ENCODE measurements at places on chromosomes 2 and 18. TPM values are rescaled to one million over a fixed set of nuclear protein-coding genes. Genes with fewer than 3 reads are reported as not detected.

GREB1 gene
- total RNA-seq = 1.5 TPM

SLC5A7 gene
- not detected for total RNA-seq

DUSP19 gene
- total RNA-seq = 2.3 TPM

GRCh38 chr18:57982372-57983021, 61.5 kb upstream of the NEDD4L start:
- no peaks in the 10 kb centered on the region for H3K4me1 ChIP-seq
- H3K27me3 ChIP-seq = peaks cover 3% of the 10 kb centered on the region
- no peak overlapping the region for H3K4me3 ChIP-seq
- DNase-seq = no peak

DNA sequence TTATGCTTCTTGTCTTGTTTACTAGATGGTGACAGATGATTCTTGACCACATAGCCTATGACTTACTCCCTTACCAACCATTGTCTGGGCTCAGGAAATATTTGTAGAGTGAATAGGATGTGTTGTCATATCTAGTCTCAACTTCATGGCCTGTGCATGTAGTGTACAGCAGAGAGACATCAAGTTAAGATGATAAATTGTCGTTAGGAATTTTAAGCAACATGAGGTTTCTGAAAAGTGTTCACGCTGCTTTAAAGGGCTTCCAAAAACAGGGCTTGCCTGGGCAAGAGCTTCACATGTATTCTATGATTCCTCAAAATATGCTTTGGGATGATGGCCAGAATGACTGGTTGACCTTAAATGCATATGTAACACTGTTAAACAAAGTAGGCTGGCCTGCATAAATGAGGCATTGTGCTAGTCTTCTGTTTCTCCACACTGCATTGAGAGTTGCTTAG, 424.0 kb downstream of the RND3 start:
- no peak overlapping the region for H3K27ac ChIP-seq
- no peaks in the 10 kb centered on the region for H3K4me1 ChIP-seq
- no peaks in the 10 kb centered on the region for H3K36me3 ChIP-seq
- H3K4me3 ChIP-seq = no peak overlapping the region

DNA sequence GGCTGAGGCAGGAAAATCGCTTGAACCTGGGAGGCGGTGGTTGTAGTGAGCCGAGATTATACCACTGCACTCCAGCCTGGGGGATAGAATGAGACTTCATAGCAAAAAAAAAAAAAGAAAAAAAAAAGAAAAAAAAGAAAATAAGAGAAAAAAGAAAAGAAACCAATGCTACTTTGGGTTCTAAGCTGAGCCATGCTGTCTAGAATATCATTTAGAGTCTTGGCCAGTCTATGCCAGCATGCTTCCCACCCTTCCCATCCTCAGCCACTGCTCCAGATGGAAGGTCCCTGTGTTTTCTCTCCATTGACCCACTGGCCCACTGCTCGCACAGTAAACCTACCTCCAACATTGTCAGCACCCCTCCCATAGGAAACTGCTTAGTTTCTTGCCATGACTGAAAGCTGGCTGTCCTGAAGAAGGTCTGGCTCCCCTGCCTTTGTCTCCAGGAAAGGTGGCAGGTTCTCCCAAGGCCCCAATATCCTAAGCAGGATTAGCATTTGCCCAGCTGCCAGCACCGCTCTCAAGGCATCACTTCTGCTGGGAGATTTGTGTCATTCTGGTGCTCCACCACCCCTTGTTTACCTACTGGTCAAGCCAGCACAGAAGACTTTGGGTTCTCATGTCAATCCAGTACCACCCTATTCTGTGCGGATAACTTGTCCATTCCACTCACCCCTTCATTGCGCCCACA, 47.3 kb upstream of the PAPOLG start:
- H3K27ac ChIP-seq = no peak overlapping the region
- no peak overlapping the region for H3K4me3 ChIP-seq
- no peaks in the 10 kb centered on the region for H3K4me1 ChIP-seq

- H3K4me3 ChIP-seq = no peak overlapping the region
- no peaks in the 10 kb centered on the region for H3K4me1 ChIP-seq
- no peaks in the 10 kb centered on the region for H3K36me3 ChIP-seq
- H3K27me3 ChIP-seq = no peaks in the 10 kb centered on the region
These were observed 139.6 kb upstream of the ARHGAP28 start for GRCh38 chr18:6589923-6590322.

DNA sequence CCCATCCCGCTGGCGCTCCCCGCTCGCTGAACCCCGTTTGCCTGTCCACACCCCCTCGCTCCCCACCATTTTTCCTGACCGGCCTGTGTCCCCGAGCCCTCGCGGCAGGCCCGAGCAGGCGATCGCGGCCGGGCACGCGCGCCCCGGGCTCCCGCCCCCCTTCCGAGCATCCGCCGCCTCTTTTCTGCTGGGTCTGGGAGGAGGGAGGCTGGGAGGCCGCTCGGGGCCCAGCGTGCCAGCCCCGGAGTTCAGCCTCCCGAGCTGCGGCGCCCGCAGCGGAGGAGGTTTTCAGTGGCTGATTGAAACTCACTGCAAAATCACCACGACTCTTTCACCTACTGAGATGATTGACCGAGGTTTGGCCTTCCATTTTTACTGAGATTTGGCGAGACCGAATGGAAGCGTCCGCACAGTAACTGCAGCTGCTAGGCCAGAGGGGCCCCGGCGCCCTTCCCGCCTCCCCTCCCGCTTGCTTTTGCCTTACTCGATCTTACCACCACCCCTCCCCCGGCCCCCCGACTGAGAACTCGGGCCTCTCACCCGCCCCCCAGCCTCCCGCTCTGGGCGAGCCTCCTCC, 4.8 kb downstream of the SOX11 start:
- no peak for DNase-seq
- H3K27me3 ChIP-seq = peaks cover 55% of the 10 kb centered on the region
- no peak overlapping the region for H3K27ac ChIP-seq
- H3K36me3 ChIP-seq = peaks cover 1% of the 10 kb centered on the region
- peaks cover 8% of the 10 kb centered on the region for H3K4me1 ChIP-seq

DNA sequence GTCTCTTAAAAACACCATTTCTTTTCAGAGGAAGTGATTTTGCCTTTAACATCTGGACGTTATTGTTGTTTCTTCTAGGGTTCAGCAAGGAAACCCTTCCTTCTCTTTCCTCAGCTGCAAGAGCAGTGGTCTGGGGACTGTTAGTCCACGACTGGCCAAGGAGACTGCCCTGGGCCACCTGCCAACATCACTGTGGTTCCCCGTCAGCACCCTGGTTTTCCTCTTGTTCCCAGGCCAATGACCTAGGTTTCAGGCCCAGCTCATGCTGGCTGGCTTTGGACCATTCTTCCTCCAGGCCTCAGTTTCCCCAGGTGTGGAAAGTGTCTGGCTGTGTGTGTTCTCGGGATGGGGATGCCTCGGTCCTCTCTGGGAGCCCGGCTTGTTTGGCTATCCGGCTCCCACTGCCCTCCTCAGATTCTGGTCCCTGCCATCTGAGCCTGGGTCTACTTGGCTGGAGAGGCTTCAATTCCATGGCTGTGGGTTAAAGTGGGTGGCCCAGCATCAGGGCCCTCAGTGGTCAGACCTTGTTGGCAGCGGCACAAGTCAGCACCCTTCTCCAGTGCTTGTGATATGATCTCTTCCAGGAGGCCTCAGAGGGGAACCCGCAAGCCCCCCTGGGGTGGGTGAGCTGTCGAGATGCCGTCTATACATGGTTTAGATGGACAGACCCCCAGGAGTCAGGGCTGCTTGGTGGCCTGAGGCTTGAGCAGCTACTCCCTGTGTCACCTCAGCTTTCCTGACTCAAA, 234.3 kb upstream of the HS6ST1 start:
- no peaks in the 10 kb centered on the region for H3K27me3 ChIP-seq
- H3K27ac ChIP-seq = no peak overlapping the region
- H3K4me3 ChIP-seq = no peak overlapping the region
- no peak for DNase-seq
- no peaks in the 10 kb centered on the region for H3K4me1 ChIP-seq
- no peaks in the 10 kb centered on the region for H3K36me3 ChIP-seq

DNA sequence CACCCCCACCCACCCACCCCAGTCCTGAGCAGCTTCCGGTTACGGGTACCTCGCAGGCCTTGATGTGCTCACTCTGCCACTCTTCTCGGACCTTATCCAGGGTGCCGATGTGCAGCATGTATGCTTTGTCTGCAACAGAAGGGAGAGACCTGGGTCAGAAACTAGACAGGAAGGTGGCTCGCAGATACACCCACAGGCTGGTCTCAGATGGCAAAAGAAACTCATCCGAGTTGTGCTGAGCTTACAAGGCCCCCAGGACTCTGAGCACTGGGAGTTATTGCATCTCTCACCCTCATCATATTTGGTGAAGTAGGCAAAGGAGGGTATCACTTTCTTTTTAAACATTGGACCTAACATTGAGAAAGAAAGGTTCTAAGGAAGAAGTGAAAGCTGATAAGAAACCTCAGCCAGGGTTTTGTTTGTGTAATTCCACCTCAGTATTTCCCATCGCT, 30.6 kb upstream of the EPG5 start:
- H3K27me3 ChIP-seq = no peaks in the 10 kb centered on the region
- peak overlapping the region; percentile 91 for H3K27ac ChIP-seq
- H3K36me3 ChIP-seq = peaks cover 36% of the 10 kb centered on the region
- DNase-seq = peak; percentile 55

GRCh38 chr2:27730261-27730662, 41.3 kb upstream of the MRPL33 start:
- H3K27me3 ChIP-seq = no peaks in the 10 kb centered on the region
- H3K27ac ChIP-seq = no peak overlapping the region
- no peak for DNase-seq
- H3K4me3 ChIP-seq = no peak overlapping the region
- H3K4me1 ChIP-seq = peaks cover 12% of the 10 kb centered on the region
- peaks cover 4% of the 10 kb centered on the region for H3K36me3 ChIP-seq

DNA sequence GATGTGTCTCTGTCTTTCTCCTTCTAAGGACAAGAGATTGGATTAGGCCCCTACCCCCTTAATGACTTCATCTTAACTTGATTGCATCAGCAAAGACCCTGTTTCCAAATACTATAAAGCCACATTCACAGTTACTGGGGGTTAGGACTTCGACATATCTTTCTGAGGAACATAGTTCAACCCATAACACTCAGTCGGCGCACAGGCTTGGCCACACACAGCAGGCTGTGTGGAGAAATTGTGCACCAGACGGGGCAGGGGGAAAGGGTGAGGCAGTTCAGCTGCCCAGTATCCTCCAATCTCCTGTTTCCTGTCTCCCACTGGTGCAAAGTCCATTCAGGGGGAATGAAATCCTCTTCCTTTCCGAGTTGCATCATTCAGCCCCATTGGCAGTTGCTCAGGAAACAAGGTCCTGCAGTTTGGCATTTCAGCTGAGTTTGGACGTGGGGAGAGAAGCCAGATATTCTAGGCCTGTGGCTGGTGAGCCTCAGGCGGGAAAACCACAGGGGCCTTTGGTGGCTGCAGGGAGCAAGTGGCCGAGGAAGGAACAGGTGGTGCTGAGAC, 9.4 kb upstream of the RAPGEF4 start:
- H3K36me3 ChIP-seq = no peaks in the 10 kb centered on the region
- H3K4me3 ChIP-seq = no peak overlapping the region

- peak; percentile 1 for DNase-seq
- H3K4me1 ChIP-seq = no peaks in the 10 kb centered on the region
- no peaks in the 10 kb centered on the region for H3K27me3 ChIP-seq
- no peak overlapping the region for H3K4me3 ChIP-seq
- H3K27ac ChIP-seq = no peak overlapping the region
These were observed 1348.0 kb upstream of the TMEFF2 start for GRCh38 chr2:193542762-193543161.

Measured in activated CD8-positive, alpha-beta T cell treated with anti-CD3 and anti-CD28 coated beads for 36 hours (primary cell).